ENCODE measurements at places on chromosomes 7 and 10. TPM values are rescaled to one million over a fixed set of nuclear protein-coding genes. Genes with fewer than 3 reads are reported as not detected.

Gene MMRN2
- 1.2 TPM for total RNA-seq

Gene DRGX
- total RNA-seq: not detected

Gene OR9A2
- not detected for total RNA-seq

Gene CDHR3
- total RNA-seq: 5.9 TPM

Measured in H1 (cell line).